ENCODE measurements at places on chromosomes 1 and 21.

DNA sequence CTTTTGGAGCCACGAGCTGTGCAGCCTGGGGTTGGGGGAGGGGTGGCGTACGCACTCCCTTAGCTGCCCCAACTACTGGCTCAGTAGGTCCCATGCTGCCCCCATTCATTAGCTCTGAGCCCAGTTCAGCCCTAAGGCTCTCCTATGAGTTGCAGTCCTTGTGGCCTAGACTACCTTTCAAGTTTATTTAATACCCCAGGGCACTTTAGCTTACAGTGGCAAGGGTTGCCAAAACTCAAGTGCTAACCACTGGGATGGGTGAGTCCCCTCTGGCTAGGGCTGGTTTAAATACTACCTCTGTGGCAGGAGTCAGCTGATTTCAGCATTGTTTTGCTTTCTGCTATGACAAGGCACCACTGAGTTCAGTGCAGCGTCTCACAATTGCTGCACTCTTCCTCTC lies 118.2 kb downstream of the ODF2L start:
- no peak for DNase-seq
- H3K27me3 ChIP-seq: peaks cover 10% of the 10 kb centered on the region
- no peaks in the 10 kb centered on the region for H3K36me3 ChIP-seq
- no peak overlapping the region for H3K4me3 ChIP-seq
- no peaks in the 10 kb centered on the region for H3K4me1 ChIP-seq
- H3K27ac ChIP-seq: no peak overlapping the region

DNA sequence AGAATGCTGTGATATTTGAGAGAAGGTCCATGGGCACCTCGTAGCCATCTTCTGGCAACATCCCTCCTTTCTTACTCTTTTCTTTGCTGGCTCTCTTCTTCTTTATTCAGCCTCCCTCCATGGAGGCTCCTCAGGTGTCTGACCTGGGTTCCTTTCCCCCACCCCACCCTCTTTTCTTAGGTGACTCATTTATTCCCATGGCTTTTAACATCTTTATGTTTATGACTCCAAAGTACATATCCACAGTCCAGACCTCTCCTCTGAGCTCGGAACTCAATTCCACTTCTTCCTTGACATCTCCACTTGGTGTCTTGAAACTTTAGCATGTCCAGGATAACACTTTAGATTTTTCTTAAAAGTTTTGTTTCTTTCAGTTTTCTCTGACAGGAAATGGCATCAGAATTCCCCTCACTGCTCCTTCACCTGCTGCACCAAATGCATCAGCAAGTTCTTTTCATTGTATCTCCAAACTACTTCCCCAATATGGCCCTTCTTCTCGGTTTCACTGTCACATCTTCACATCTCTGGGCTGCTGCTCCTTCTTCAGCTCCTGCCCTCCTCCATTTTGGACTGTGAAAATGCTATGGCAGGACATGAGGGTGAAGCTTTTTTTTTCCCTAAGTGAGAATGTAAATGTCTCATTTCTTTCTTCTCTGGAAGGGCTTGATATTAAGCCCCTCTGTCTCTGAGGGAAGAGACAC lies 95.9 kb downstream of the GIPC2 start:
- H3K4me3 ChIP-seq: no peak overlapping the region
- no peaks in the 10 kb centered on the region for H3K36me3 ChIP-seq
- no peak for DNase-seq
- H3K27ac ChIP-seq: no peak overlapping the region

- H3K4me1 ChIP-seq: no peaks in the 10 kb centered on the region
- no peak overlapping the region for H3K27ac ChIP-seq
- H3K36me3 ChIP-seq: no peaks in the 10 kb centered on the region
These were observed 61.5 kb downstream of the LACTBL1 start for GRCh38 chr1:22910986-22911651.

DNA sequence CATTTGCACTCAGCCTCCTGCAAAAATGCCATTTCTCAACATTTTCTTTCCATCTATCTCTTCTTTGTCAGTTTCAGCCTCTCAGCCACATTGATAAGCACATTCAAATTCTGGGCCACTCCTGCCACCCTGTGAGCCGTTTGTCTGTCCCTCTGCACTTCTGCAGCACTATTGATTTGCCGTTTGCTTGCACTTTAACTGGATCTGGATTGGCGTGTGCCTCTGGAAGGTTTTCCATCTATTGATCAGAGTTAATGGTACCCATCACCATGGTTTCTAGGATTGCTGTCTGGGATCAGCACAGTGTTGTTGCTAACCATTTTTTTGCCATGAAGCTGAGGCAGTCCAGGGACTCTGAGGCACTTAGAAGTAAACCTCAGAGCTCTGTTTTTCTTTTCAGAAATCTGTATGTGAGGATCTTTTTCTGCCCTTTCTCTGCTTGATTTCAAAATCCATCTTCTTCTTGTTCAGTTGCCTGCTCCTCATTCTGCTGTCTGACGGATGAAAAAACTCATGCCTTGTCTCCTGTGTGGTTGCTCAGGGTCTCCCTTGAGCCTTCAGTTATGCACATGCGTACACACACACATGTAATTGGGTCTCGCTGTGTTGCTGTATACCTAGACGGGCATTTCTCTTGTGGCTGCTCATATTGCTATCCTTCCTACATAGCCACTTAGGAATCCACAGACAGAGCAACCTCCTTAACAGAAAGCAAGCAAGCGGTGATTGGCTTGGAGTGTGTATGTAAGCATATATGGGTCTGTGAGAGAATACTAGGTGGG lies 67.9 kb downstream of the NOS1AP start:
- H3K27me3 ChIP-seq: peaks cover 32% of the 10 kb centered on the region
- no peak overlapping the region for H3K4me3 ChIP-seq
- no peak overlapping the region for H3K27ac ChIP-seq
- no peaks in the 10 kb centered on the region for H3K36me3 ChIP-seq
- no peak for DNase-seq

- DNase-seq: peak; percentile 53
- H3K36me3 ChIP-seq: peaks cover 2% of the 10 kb centered on the region
- peaks cover 48% of the 10 kb centered on the region for H3K27me3 ChIP-seq
- H3K4me3 ChIP-seq: no peak overlapping the region
- peaks cover 7% of the 10 kb centered on the region for H3K4me1 ChIP-seq
These were observed 64.6 kb downstream of the UBIAD1 start for GRCh38 chr1:11337580-11338073.

- no peak for DNase-seq
- no peaks in the 10 kb centered on the region for H3K4me1 ChIP-seq
- H3K27me3 ChIP-seq: peaks cover 12% of the 10 kb centered on the region
- no peak overlapping the region for H3K4me3 ChIP-seq
- H3K27ac ChIP-seq: no peak overlapping the region
These were observed 55.9 kb upstream of the PROX1 start for GRCh38 chr1:213931836-213932235.

GRCh38 chr1:44594871-44595735 lies 79.2 kb downstream of the TMEM53 start:
- H3K27ac ChIP-seq: no peak overlapping the region
- peak; percentile 48 for DNase-seq
- H3K4me1 ChIP-seq: no peaks in the 10 kb centered on the region
- H3K4me3 ChIP-seq: no peak overlapping the region

- no peak for DNase-seq
- H3K36me3 ChIP-seq: peaks cover 1% of the 10 kb centered on the region
- H3K4me3 ChIP-seq: no peak overlapping the region
- no peaks in the 10 kb centered on the region for H3K27me3 ChIP-seq
- no peak overlapping the region for H3K27ac ChIP-seq
- H3K4me1 ChIP-seq: no peaks in the 10 kb centered on the region
These were observed 105.7 kb upstream of the RUNX1 start for GRCh38 chr21:35154788-35155187.

GRCh38 chr1:31791131-31791858 lies 24.5 kb downstream of the SPOCD1 start:
- H3K27ac ChIP-seq: no peak overlapping the region
- peaks cover 15% of the 10 kb centered on the region for H3K36me3 ChIP-seq
- H3K27me3 ChIP-seq: peaks cover under 1% of the 10 kb centered on the region
- DNase-seq: no peak
- no peak overlapping the region for H3K4me3 ChIP-seq

DNA sequence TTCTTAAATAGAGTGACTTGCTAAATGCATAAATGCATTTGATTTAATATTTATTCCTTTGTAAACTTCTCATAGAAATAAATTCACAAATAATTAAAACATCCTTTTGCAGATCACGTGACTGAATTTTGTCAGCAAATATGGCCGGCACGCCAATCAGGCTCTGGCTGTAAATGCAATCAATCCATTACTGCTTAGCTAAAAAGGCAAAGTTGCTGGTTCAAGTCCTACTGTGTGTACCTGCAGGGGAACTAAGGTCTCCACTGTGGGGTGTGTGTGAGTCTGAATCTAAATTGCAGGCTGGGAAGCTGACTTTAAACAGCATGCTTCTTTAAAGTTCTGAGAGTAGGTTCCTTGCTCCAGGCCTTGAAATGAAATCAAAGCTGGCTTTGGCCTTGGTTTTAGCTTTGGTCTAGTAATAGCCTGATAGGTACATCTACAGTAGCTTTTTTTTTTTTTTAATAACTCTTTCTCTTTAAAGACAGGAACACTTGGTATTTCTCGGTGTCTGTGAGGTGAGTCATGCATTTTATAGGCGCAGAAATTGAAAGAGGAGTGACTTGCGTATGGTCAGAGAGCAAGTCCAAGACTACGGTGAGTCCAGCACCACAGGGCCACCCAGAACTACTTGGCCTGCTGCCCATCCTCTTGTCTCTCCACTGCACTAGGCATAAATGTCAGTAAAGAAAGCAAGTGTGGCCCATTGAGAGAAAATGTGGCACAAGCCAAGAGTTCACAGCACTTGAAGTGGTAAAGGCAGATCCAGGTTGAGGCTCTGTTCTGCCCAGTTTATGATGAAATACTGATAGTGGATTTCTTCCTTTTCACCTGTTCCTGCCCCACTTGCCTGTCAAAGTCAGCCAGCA lies 36.2 kb upstream of the LYST start:
- H3K36me3 ChIP-seq: no peaks in the 10 kb centered on the region
- no peaks in the 10 kb centered on the region for H3K27me3 ChIP-seq
- H3K4me3 ChIP-seq: no peak overlapping the region
- no peak overlapping the region for H3K27ac ChIP-seq

DNA sequence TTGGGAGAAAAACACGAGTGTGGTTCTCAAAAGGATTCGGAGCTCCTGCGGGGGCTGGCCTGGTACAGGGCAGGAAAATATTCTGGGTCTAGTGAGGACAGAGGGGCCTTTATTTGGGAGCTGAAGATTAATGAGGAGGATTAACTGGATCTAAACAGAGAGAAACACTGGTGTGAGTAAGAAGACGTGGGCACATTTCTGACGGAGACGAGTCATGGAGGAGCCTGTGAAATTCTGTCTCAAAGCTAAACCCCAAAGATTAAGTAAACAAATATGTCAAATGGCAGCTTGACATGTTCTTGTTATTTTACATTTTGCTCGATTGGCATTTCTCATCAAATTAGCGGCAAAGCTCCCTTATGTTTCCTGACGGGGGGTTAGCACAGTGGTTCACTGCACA lies 12.8 kb downstream of the PROK1 start:
- H3K36me3 ChIP-seq: no peaks in the 10 kb centered on the region
- no peaks in the 10 kb centered on the region for H3K4me1 ChIP-seq
- no peak overlapping the region for H3K4me3 ChIP-seq
- no peaks in the 10 kb centered on the region for H3K27me3 ChIP-seq

GRCh38 chr1:10678852-10679251 lies 117.6 kb downstream of the CASZ1 start:
- no peaks in the 10 kb centered on the region for H3K27me3 ChIP-seq
- H3K4me1 ChIP-seq: peaks cover 50% of the 10 kb centered on the region
- DNase-seq: no peak
- no peak overlapping the region for H3K4me3 ChIP-seq

DNA sequence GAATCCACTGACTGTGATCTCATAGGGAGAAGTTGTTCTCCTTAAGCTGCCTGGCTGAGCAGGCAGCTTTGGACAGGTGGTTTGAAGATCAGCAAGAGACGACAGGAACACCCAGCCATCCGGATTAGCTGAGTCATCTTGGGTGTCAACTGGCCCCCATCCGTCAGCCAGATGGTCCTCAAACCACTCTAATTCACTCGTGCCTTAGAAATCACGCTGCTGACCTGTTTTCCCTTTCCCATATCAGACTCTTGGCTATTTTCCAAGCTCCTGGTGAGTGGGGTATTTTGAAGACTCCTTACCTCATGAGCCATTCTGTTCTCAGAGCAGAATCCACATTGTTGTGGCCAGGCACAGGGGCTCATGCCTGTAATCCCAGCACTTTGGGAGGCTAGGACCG lies 149.1 kb upstream of the L1TD1 start:
- H3K36me3 ChIP-seq: peaks cover 3% of the 10 kb centered on the region
- no peak overlapping the region for H3K27ac ChIP-seq
- H3K4me3 ChIP-seq: no peak overlapping the region
- H3K27me3 ChIP-seq: no peaks in the 10 kb centered on the region
- DNase-seq: no peak

DNA sequence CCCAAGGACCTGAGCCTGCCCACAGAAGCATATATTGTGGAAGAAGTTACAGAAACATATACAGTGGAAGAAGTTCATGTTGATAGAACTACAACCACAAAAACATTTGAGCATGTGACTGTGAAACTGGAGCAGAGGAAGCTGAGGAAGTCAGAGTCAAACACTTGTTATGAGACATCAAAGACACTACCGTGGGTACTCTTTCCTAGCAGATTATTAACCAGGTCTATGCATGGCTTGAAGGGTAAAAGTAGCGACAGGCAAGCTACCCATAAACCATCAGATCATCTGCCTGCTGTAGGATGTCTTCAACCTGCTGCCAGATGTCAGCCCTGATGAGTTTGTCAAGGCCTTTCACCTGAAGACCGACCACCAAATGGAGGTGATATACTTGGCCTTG lies 35.8 kb downstream of the IVNS1ABP start:
- H3K4me3 ChIP-seq: peak overlapping the region; percentile 36
- peaks cover 4% of the 10 kb centered on the region for H3K36me3 ChIP-seq
- no peak for DNase-seq
- H3K4me1 ChIP-seq: peaks cover 22% of the 10 kb centered on the region
- no peaks in the 10 kb centered on the region for H3K27me3 ChIP-seq

DNA sequence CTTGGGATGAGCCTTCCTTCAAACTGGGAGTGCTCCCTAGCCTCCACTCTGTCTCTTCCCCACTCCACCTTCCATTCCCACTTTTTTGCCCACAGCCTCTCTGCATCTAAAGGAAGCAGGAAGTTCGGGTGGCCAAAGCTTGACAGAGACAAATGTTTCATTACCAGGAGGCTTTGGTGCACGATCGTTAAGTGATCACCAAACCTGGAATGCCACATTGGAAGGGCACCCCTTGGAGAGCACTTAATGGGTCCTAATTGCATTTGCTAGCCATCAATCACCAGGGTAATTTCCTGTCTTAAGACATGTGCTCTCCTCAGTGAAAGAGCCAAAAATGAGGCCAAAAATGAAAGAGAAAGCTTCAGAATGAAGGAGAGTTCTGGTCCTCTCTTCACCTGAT lies 206.5 kb downstream of the TNR start:
- H3K27ac ChIP-seq: no peak overlapping the region
- peaks cover 13% of the 10 kb centered on the region for H3K27me3 ChIP-seq
- H3K36me3 ChIP-seq: no peaks in the 10 kb centered on the region
- no peak for DNase-seq
- no peak overlapping the region for H3K4me3 ChIP-seq
